RWPE1 (cell line): ENCODE measurements at places on chromosomes 7 and 10.

- DNase-seq = peak; percentile 40
Measured at GRCh38 chr7:30136117-30136731, 1.4 kb downstream of the MTURN start.

GRCh38 chr7:46369933-46370654, 449.0 kb upstream of the IGFBP3 start:
- DNase-seq = peak; percentile 48

DNA sequence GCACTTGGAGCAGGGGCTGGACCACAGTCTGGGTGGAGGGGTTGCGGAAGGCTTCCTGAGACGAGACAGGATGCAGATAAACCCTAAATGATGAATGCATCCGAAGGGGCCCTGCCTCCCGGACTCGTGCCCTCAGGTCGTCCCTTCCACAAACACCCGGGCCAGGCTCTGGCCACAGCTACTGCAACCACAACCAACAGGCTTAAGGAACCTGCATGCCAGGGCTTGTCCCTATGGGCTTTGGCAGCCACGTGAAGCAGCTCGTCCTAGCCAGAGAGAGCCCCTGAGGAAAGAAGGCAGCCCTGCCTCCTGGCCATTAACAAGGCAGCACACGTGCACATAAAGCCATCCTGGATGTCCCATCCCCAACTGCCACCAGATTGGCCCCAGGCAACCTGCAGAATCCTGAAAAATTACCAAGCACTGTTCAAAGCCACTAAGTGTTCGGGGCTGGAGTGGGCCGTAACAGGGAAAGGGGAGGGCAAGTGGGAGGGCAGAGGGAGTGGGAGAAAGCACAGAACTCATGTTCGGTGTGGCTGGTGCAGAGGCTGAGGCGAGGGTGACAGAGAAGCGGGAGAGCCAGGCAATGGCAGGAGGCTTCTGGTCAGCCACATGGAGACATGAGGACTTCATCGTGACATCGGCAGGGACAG, 62.7 kb downstream of the MAD1L1 start:
- peak; percentile 82 for DNase-seq

DNA sequence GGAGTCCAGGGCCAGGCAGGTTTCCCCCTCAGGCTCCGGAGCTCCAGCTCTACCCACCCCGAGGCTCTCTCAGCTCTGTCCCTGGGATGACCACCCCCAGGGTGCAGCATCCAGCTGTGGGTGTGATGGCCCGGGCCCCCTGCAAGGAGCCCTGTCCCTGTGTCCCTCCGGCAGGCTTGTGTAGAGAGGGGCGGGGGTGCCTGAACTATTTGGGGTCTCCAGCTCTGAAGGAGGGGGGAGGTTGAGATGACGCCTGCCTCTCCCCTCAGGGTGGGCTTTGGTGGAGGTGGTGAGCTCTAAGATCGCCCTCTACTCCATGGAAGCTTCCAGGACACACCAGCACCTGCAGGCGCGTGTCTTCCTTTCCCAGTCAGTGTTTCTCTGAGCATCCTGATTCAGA, 39.4 kb downstream of the ADRA2A start:
- no peak for DNase-seq

DNA sequence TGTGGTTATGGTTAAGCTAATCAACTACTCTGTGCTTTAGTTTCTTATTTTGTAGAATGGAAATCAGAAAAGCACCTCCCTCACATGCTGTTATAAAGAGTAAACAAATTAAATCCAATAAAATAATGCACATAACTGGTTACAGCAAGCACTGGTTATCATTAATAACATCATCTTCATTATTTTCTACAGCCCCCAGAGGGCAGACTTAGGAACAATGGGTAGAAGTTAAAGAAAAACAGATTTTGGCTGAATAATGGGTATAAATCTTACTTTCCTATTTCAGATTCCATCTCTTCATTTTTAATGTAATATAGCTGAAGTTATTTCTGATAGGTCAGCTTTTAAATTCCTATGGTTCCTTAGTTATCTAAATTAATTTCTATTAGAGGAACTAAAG, 126.5 kb downstream of the DOCK4 start:
- no peak for DNase-seq

- DNase-seq = no peak
Measured at GRCh38 chr7:73674468-73675124, 7.0 kb downstream of the VPS37D start.

GRCh38 chr7:133775201-133775600, 351.9 kb upstream of the LRGUK start:
- DNase-seq = no peak

DNA sequence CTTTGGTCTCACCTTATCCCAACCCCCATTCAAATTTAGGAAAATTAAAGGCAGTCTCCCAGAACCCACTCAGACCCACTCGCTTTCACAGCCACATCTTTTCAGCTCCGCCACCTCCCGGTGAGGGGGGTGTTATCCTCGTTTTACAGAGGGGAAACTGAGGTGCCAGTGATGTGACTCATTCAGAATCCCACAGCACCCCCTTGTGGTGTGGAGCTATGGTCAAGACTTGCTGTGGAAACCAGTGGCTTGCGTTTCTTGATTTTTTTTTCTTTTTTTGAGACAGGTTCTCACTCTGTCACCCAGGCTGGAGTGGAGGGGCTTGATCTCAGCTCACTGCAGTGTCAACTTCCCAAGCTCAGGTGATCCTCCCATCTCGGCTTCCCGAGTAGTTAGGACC, 27.6 kb downstream of the SLC35G1 start:
- DNase-seq = no peak

DNA sequence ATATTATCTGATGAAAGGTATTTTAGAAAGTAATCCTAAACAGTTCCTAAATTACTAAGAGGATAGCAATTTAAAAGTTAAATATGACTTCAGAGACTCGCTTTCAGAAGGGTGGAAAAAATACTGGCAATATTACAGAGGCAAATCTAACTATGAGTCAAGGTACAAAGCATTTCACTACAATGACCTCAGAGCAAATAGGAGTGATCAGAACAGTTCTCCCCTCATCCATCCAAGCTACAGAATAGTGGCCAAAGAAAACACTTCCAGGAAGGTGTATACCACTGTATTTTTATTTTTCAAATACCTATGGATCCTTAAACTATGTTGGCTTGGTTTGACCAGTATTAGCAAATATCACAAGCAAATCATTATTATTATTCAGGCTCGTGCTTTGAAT, 112.8 kb upstream of the ODAD2 start:
- no peak for DNase-seq

- DNase-seq = no peak
Measured at GRCh38 chr7:30184791-30185487, 50.2 kb downstream of the MTURN start.

DNA sequence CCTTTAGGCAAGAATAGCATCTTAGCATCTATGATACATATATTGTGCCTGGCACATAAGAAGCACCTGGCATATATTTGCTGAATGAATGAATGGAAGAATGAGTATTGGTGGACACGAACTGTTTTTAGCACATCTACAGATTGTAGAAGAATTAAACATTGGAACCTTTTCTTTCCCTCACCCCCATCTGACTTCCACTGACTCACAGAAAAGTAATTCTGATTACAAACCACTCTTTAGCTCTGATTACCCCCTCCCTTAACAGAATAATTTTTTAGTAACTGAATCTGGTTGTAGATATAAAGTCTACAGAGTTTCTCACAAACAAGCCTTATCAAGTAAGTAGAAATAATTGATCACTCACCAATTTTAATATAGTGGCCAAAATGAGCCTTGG, 31.9 kb downstream of the SLC26A4 start:
- DNase-seq = no peak

DNA sequence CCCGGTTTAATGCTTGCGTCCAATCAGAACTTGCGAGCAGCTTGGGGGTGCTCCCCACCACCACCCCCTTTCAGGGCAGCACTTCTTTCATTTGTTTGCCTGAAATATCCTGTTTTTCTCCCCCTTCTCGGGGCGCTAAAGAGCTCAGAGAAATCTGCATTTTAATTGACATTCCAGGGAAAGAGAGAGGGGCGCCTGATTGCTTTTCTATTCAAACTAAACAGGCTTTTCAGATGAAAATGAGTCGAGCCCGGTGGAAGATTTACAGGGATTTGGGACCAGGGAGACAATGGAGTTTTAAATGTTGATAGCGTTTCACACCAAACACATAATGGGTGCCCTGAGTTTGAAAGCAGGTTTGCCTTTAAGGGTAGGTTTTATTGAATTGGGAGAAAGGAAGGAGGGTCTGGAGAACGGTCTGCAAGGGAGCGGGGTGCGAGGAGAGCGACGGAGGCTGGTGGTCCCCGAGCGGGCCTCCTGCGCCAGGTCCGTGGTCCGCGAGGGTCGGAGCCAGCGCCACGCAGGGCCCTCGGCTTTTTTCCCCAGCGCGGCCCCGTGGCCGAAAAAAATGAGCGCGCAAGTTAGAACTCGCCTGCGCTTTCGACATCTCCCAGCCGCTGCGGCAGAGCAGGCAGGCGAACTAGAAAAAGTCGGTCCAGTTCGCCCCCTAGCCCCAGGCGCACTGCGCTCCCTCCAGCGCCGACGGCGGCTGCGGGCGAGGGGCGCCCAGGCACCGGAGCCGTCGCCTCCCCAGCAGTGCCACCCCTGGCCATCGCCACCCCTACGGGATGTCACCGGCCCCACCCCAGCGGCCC, 1.3 kb downstream of the FGFR2 start:
- DNase-seq = peak; percentile 86

- DNase-seq = no peak
Measured at GRCh38 chr7:95527776-95528250, 42.1 kb downstream of the ASB4 start.

DNA sequence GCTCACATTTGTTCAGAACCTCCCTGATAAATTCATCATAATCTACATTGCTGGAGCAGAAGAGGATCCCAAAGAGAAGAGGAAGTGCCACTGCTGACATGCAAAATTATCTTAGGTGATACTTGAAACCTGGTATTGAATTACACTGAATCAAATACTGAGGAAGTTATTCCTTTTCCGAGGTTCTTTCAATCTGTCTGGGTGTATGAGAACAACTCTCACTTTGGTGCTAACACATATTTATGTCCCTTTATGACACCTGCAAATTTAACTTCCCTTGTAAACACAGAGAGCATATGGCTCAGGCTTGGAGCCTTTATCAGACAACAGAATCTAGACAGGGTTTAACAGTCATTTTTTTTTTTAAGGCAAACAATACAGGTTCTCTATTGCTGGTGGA, 131.4 kb downstream of the SRPK2 start:
- DNase-seq = no peak

- DNase-seq = no peak
Measured at GRCh38 chr10:70685455-70685911, 13.2 kb downstream of the ADAMTS14 start.

- no peak for DNase-seq
Measured at GRCh38 chr7:48416327-48416908, 245.2 kb downstream of the ABCA13 start.

- DNase-seq = no peak
Measured at GRCh38 chr10:88933564-88933963, 19.0 kb downstream of the ACTA2 start.

GRCh38 chr7:76020031-76020714, 25.8 kb upstream of the TMEM120A start:
- DNase-seq = peak; percentile 63

GRCh38 chr10:122147663-122148062, 123.4 kb upstream of the BTBD16 start:
- DNase-seq = no peak

DNA sequence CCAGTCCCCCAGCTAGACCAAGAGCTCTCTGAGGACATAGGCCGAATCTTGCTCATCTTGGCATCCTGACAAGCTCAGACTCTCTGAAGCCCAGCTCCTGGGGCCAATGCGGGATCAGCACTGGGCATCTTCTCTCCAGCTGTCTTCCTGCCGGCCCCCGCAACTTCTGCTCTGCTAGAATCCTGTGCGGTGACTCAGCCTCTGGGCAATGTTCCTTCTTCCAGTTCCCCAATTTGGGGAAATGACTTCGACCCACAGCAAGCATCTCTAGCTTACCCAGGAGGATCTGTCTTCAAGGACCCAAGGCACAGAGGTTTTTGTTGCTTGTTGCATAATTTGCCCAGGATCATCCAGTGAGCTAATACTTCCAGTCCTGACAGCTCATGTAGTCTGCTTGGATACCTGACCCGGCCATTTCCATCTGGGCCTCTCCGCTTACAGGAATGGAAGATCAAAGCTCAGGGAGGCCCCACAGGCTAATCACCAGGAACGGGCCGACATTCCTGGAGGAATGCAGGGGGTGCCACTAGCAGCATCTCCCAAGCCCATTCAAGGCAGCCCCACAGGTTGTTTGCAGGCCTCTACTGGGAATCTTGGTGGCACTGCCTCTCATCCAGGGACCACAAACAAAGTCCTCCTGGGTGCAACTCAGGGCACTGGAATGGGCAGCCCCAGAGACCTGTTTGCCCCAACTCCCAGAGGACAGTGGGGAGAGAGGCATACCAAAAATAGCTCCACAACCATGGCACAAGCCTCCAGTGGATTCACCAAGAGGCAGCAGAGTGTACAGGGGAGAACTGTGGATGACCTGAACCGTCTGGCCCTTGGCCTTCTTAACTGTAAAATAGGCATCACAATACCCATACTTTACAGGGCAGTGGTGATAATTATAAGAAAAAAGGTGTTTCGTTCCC, 151.9 kb downstream of the NEURL1 start:
- peak; percentile 64 for DNase-seq

GRCh38 chr10:71711052-71711623, 8.4 kb downstream of the C10orf105 start:
- no peak for DNase-seq

DNA sequence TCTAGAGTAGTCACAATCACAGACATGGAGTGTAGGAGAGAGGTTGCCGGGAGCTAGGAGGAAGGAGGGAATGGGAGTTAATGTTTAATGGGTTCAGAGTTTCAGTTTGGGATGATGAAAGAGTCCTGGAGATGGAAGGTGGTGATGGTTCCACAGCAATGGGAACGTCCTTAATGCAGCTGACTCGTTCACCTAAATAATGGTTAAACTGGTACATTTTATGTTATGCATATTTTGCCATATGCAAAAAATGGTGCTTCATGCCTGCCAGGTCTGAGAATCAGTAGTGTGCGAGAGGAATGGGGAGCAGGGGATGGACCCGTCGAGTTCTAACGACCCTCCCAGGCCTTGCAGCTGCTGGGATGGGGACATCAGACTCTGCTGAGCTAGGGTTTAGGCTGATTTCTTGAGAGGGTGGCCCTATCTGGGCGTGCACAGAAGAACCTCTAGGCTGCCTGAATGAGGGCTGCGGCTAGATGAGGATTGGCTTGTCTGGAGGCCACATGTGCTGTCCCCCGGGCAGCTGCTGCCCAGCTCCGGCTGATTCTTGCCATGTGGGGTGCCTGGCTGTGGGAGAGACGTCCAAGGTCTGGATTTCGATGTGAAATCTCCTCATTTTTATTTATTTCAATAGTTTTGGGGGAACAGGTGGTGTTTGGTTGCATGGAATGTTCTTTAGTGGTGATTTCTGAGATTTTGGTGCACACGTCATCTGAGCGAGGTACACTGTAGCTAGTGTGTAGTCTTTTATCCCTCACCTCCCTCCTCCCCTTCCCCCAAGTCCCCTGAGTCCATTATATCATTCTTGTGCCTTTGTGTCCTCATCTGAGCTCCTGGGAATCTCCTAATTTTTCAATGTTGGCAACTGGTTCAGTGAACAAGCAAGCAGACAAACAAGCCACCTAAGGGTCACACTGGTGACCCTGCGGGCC, 116.0 kb downstream of the GRK5 start:
- no peak for DNase-seq
